ENCODE measurements at places on chromosomes 12 and 14.

- peak; percentile 53 for DNase-seq
Measured at GRCh38 chr14:21382886-21383847, 652 bp downstream of the SUPT16H start.

GRCh38 chr12:30953951-30954751 is 27.6 kb downstream of the TSPAN11 start:
- DNase-seq = no peak

DNA sequence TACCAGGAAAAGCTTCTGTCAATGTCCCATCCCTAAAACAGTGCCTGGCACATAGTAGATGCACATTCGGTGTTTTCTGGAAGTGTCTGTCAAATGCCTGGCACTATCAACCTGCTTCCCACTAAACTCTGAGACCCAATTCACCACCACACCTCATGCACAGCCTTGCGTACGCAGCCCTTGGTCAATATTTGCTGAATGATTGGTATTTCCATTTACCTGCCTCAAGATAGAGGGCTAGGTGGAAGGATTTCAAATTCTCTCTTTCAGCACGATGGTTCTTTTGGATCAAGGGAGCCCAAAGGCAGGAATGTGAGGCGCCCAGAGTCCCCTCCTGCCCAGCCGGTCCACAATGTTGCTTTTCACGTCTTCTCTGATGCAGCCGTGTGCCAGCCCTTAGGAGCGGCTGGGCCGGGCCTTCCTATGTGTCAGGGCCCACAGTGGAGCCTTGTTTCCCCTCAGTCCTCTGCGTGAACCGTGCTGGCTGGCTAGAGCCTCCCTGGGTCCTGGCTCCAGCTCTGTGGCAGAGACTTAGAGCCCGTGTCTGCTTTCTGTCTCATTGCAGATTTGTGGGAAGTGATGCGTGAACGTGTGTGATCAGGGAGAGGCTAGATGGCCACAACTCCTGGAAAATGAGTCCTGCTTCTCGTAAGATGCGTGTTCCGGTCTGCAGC is 99.9 kb upstream of the RFLNA start:
- no peak for DNase-seq

DNA sequence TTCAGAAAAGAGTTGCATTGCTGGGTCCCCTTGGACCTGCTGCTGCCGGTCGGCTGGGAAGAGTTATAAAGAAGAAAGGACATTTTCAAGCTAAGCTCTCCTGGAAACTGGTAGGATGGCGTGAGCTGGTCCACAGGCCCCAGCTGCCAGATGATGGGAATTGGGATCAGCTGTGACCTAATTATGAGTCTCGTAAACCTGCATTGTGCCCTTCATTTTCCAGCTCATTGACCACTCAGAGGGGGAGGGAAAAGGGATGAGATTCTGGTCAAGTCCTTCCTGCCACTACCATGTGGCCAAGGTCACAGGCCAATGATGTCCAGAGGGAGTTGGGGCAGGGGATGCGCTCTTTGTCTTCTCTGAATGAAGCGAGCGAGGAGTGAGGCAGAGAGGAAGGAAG is 320.9 kb downstream of the NRXN3 start:
- no peak for DNase-seq

DNA sequence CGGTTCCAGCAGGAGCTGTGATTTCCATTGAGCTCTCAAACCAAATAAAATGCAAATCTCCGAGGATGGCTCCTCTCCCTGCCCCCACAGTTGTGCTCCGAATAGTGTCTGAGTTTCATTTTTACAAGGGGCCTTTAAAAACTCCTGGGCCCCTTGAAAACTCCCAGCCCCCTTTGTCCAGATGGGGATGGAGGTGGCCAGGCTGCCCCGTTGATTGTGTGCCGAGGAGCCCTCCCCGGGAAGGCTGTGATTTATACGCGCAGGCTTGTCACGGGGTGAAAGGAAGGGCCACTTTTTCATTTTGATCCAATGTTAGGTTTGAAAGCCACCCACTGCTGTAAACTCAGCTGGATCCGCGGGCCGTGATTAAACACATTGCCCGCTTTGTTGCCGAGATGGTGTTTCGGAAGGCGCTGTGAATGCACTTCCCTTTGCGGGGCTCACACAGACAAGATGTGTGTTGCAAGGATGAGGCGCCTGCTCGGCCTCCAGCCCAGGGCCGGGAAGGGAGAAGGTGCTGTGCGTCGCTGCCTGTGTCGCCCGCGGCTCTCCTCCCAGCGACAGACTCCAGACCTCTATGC is 98.8 kb downstream of the TMEM132C start:
- DNase-seq = no peak

DNA sequence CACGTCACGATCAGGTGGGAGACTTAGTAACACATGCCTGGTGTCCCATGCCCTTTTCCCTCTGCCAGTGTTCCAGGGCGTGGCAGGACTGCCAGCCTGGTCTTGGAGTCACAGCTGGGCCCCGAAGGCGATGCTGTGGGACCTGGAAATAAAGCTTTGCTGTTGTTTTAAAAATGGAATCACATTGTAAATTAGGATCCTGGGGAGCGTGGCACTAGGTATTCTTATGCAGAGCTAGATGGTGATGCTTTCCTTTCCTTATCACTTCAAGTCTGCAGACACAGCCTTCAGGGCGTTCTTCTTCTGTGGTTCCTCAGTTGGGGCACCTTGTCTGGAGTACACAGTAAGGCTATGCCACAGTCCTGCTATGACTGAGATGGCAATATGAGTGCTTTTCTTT is 64.6 kb downstream of the BICD1 start:
- no peak for DNase-seq

GRCh38 chr14:42469637-42470426 is 863.2 kb downstream of the LRFN5 start:
- DNase-seq = no peak

GRCh38 chr14:34640826-34641225 is 10.9 kb upstream of the SNX6 start:
- DNase-seq = no peak

- no peak for DNase-seq
Measured at GRCh38 chr12:780750-781379, 28.5 kb downstream of the WNK1 start.

- DNase-seq = no peak
Measured at GRCh38 chr14:101474563-101475455, 86.5 kb upstream of the DIO3 start.

DNA sequence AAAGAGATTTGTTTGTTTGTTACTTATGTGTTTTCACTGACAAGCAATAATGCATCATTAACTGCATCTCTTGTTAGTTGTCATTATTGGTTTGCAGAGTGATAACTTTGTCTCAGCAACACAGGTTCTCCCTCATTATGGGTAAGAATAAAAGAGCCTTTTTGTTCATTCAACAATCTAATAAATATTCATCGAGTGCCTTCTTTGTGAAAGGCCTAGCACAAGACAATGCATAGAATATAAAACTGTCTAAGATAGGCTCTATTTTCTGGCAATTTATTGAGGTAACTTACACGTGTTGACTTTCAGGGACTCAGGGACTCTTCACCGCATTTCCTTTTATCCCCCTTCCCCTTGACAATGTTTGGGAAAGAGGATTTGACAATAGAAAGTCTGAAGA is 95.5 kb upstream of the KRR1 start:
- DNase-seq = no peak

DNA sequence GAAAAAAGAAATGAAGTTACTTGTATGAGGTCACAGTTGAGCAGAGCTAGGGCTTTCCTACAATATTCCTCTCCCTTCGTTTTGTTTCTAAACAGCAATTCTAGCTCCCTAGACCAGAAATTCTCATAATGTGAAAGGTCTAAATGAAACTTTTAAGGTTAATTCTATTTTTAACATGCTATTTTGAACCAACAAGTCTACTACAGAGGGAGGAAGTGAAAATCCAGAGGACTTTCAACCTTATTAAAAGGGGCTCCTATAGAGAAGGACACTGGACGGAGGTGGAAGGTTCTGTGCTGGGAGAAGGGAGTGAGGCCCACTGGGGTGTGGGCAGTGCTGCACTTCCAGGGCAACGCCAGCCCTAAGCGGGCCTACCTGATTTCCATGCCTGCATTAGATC is 13.4 kb downstream of the GSG1 start:
- DNase-seq = no peak

DNA sequence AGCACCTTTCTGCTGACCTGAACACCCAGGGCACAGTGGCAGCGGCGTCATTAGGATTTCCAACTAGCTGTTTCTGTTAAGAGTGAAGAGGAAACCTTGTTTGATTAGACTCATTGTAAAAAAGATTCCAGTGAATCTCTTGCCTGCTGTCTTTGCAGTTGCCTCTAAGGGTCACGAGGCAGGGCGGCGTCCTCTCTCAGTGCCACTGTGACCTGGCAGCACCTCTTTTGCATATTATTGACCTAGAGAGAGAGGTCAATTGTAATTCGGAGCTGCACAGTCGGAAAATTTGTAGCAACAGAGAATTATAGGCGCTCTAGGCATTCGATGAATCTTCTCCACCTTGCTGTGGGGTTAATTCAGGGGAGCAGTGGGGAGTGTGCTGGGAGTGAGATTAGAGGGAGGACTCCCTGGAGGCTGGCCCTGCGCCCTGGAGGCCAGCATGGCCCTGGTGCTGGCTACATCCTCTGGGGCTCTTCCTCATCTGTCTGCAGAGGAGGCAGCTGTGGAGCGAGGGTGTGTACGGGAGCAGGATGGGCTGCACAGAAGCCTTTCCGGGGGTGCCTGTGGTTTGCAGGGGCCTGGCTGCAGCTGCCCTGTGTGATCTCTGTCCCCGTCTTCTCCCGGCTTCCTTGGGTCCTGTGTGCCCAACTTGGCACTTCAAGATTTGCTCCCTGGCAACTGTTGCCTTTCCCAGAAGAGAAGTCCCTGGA is 14.3 kb downstream of the PACS2 start:
- DNase-seq = peak; percentile 79

DNA sequence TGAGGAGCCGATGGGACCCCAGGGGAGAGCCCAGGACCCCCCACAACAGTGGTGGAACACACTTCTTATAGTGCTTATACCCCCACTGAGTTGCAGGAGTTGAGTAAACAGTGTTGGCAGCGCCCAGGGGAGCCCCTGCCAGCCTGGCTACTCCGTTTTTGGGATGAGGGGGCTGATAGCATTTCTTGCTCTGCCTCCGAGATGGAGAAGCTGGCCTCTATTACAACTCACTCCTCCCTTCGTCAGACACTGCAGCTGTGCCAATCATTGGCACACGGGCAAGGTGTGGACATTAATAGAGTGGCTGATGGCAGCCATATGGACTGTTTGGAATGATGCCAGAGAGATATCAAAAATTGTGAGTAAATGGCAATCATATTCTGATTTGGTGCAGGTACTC is 94.9 kb upstream of the TMPO start:
- DNase-seq = no peak

DNA sequence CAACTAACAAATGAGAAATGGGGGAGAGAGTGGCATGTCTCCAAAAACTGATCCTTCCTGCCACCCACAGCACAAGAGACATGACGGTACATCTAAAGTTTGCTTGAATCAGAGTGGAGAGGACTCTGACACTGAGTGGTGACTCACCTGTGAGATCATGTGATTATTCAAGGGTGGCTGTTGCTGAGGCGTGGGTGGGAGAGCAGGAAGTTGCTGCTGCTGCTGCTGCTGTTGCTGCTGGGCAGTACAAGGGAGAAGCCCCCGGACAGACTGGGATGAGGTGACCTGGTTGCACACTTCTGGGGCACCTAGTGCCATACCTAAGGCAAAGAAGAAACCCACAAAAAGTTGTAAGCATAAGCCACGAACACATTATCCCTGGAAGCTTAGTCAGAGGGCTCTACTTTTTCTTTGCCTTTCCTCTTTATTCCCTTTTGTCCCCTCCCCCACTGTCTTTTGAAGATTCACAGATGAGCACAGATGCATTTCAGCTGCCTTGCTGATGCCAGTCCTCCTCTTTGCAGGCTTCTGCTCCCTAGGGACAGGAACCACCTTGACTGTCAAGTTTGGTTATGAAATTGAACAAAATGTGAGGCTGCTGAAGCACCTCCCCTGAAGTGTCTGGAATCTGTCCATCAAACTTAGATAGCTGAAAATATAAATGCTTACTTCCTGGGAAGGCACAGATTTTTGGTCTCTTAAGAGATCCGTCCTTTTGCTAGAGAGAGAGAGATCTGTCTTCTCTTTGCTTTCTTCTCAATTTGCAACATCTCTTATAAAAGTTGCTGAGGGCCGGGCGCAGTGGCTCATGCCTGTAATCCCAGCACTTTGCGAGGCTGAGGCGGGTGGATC is 29.4 kb upstream of the STAC3 start:
- peak; percentile 51 for DNase-seq

DNA sequence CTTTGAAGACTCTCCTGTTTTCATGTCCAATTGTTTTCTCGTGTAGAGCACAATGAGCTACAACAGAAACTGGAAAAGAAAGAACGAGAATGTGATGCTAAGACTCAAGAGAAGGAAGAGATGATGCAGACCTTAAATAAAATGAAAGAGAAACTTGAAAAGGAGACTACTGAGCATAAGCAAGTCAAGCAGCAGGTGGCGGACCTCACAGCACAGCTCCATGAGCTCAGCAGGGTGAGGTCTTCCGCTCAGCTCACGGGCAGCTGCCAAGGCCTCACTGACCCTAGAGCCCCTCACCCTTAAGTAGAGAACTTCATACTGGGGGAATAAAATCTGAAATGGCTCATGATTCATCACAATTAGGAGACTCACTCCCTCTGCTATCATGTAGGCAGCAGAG is 134.7 kb downstream of the GPR135 start:
- no peak for DNase-seq

GRCh38 chr14:93824518-93825234 is 36.4 kb upstream of the PRIMA1 start:
- DNase-seq = no peak

DNA sequence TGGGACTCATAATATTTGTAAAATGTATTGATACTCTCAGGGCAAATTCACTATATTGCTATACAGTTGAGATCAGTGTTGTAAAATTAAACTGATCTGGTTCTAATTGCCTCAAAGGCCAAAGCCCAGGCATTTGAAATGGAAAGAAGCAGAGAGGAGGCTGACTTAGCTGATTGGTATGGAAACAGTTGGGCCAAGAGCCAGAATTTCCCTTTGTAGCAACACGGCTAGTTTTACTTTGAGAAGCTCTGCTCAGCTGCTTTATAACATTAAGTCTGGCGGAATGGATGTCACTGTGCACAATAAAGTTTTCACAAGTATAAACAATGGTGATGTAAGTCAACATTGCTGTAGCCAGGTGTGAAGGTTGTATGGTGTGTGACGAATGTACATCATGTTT is 186.4 kb downstream of the MSRB3 start:
- DNase-seq = no peak

DNA sequence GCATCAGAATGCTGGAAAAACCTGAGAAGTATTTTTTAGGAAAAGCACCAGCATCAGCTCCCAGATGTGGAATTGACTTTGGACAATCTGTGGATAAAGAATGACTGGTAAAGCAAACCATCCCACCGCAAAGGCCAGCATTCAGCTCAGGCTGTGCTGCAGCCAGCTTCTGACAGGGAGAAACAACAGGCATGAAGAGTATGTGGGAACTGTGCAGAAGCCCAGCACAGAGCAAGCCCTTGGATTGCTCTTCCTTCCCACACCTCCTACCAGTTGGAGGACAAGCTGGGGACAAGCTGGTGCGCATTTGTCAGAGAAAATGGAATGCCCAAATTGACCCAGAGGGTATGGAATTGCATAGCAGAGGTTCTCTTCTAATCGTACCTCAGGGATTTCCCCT is 228.1 kb downstream of the ANO2 start:
- no peak for DNase-seq

- DNase-seq = no peak
Measured at GRCh38 chr12:111976291-111976690, 36.7 kb downstream of the TMEM116 start.

- DNase-seq = peak; percentile 98
Measured at GRCh38 chr14:75188520-75189268, 12.3 kb upstream of the TMED10 start.

GRCh38 chr12:111163422-111163821 is 205.5 kb downstream of the PHETA1 start:
- no peak for DNase-seq

- DNase-seq = no peak
Measured at GRCh38 chr14:99268810-99269707, 2.9 kb downstream of the BCL11B start.

GRCh38 chr12:124053851-124054250 is 80.8 kb downstream of the ZNF664 start:
- DNase-seq = no peak

Measured in Kasumi-1 (cell line).